Activated CD8-positive, alpha-beta memory T cell treated with anti-CD3 and anti-CD28 coated beads, Interleukin-2, amount 50 U/mL, for 4 hours (primary cell): ENCODE measurements at places on chromosomes 6 and 20.

- DNase-seq: no peak
These were observed 508.0 kb downstream of the TBC1D32 start for GRCh38 chr6:120826253-120826652.

DNA sequence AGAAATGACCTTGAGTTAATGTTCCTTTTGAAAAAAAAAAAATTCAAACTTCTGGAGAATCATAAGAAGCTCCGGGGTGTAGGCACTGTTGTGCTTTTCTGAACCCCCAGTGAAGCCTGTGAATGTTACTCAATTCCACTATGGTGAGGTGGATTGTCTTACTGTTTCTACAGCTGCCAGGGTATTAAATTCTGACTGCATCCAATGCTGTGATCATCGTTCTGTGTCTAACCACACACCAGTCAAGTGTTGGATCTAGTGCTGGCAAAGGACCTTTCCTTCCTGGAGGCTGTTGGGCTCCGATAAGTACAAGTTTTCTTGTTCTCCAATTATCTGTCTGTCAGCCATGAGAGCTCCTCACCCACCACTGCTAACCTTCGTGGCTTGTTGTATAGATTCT lies 162.0 kb upstream of the EPHA7 start:
- DNase-seq: no peak

DNA sequence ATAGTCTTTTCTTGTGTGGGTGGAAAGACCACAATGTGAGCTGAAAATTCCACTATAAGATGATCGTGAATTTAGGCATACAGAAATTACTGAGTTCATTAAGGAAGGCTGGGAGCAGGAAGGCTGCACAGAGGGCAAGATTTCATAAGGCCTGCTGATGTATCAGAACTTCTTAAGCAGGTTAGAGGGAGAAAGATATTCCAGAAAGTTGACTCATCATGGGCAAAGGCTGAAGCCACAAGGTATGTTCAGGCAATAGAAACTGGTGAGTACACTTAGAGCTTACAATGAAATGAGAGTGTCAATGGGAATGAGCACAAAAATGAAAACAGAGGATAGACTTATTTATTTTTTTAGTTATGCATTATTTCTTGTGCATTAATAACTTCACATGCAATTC lies 618.6 kb downstream of the CBLN4 start:
- no peak for DNase-seq

- DNase-seq: no peak
These were observed 49.0 kb downstream of the TMEM170B start for GRCh38 chr6:11586536-11586935.

- DNase-seq: no peak
These were observed 82.7 kb downstream of the MDN1 start for GRCh38 chr6:89736893-89737292.

- DNase-seq: no peak
These were observed 516.7 kb downstream of the HDGFL1 start for GRCh38 chr6:23086100-23086499.

GRCh38 chr6:82086944-82087343 lies 160.6 kb downstream of the IBTK start:
- DNase-seq: no peak

DNA sequence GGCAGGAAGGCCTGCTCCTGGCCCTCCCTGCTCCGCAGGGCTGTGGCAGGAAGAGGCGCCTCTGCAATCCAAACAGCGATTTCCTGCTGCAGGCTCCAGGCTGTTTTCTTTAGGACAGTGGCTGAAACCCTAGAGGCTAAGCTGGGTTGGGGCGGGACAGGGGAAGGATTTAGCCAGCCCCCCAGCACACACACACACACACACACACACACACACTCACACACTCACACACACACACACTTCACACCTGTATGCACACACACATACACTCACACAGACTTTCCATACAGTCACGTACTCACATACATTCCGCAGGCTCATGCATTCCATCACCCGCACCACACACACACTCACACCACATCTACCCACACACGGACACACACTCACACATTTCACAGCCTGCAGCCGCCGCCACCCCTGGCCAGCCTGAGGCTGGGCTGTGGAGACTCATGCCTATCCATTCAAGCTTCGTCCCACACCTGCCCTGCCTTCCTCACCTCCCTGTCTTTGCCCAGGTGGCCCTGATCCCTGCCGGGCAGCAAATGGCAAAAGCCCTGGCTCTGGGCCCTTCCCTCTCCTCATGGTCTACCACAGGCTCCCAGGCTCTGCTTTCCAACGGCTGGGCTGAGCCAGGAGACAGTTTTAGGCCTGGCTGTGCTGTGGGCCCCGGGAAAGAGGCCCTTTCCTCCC lies 17.9 kb downstream of the MDFI start:
- DNase-seq: no peak

DNA sequence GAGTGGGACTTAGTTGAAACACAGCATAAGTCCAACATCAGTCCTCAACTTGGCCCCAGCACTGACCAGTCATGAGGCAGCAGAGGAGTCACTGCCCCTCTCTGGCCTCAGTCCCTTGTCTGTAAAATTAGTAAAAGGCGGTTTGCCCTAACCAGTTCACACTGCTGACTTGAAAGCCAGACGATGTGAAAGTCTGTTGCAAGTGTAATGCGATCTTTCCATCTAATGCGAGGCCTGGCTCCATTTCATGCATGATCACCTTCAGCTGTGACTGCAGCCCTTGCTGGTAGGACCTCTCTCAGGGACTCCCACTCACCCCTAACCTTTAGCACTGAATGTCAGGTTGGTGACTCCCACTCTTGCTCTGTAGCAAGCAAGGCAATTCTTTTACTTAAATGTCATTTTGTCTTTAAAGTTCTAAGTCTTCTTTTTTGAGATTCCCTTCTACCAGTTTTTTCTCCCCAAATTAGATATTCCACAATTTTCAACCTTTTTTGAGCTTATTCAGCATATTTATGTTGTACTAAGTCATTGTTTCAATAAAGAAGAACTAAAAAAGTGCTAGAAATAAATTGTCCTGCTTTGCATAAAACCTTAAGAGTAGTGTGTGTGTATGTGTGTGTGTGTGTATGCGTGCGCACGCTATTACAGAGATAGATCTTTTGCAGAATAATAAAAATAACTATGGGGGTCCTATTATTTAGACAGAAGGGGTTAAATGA lies 245.5 kb downstream of the PACRG start:
- no peak for DNase-seq

- DNase-seq: no peak
These were observed 71.5 kb downstream of the SHLD1 start for GRCh38 chr20:5821627-5822215.

- no peak for DNase-seq
These were observed 2.1 kb downstream of the FKBP1C start for GRCh38 chr6:63213325-63213724.

DNA sequence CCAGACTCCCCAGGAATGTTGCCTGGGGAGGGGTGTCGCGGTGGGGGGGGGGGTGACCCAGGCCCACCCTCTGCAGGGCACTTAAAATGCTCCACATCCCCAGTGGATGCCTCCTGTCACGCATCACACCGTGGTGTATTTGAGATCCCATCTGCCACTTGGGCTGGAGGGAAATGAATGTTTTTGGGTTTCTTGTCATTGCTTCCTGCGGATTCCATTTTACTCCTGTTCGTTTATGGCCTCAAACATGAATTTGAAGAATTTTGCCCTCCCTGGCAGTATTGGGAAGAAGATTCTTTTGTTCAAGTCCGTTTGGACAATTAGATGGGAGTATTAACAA lies 544 bp upstream of the KHDC1 start:
- no peak for DNase-seq

GRCh38 chr6:53879608-53880007 lies 84.8 kb downstream of the LRRC1 start:
- no peak for DNase-seq

DNA sequence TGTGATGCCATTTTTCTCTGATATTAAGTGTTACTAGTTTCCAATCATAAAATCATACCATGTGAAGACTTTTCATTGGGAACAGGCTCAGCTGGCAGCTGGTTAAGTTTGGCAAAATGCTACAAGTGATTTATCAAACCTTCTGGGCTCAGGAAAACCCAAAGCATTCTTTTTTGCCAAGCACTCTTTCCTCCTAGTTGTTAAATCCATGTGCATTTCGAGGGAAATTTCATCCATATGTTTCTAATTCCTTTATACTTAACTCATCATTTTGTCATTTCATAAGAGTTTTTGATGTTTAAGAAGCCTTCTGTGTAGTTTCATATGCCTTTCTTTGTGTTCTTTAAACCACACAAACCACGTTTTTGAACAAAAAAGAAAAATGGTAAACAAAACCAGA lies 217.6 kb upstream of the PDE10A start:
- DNase-seq: no peak

- DNase-seq: no peak
These were observed 16.4 kb downstream of the FAXC start for GRCh38 chr6:99333068-99333467.

DNA sequence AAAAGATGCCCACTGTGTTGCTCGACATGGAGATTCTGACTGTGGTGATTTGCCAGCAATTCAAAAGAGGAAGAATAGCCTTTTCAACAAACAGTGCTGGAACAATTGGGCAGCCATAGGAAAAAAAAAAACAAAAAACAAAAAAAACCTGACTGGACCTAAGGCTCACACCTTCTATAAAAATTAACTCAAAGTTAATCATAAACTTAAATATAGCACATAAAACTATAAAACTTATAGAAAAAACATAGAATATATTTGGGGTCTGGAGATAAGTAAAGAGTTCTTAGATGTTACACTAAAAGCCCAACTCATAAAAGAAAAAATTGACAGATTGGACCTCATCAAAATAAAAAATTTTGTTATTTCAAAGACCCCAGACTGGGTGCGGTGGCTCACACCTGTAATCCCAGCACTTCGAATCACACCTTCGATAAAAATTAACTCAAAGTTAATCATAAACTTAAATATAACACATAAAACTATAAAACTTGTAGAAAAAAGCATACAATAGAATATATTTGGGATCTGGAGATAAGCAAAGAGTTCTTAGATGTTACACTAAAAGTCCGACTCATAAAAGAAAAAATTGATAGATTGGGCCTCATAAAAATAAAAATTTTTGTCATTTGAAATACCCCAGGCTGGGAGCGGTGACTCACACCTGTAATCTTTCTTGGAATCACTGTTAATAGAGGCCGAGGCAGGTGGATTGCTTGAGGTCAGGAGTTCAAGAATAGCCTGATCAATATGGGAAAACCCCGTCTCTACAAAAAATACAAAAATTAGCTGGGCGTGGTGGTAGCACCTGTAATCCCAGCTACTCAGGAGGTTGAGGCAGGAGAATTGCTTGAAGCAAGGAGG lies 115.6 kb upstream of the FAM83B start:
- DNase-seq: no peak

DNA sequence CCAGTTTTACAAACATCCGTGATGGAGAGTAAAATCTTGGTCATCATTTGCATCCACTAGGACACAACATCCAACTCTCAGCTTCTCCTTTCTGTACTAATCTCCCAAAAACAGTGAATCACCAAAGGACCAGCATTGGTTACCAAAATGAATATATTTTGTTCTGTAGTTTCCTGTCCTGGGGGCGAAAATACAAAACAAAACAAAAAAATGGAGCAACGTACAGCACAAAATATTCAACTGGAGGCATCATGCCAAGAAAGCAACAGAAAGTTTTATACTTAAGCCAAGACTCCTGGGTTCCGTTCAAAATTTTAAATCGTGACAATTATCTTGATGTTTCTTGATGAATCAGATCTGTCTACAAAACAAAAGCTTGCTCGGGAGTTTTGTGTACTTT lies 126.6 kb upstream of the CCDC28A start:
- no peak for DNase-seq

- no peak for DNase-seq
These were observed 3.4 kb downstream of the TRIM10 start for GRCh38 chr6:30157581-30157980.

GRCh38 chr6:3899061-3899460 lies 49.9 kb downstream of the FAM50B start:
- no peak for DNase-seq

- no peak for DNase-seq
These were observed 31.3 kb downstream of the RARS2 start for GRCh38 chr6:87558446-87558845.

- no peak for DNase-seq
These were observed 28.3 kb upstream of the TLDC2 start for GRCh38 chr20:36847710-36848040.

DNA sequence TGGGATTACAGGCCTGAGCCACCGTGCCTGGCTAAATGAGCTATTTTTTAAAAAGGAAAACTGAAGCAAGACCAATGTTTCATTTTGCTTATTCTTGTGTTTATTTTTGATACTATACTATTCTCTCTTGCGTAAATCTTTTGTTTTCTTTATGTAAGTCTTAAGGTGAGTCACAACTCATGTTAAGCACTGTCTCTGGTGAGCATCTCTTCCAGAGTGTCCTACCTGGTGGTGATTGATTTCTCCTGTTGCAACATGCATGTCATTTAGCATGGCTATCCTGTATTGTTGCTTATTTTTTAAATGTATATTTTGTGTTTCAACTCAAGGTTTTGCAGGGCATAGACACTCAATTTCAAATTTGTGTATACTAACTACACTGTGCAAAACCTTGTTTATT lies 336.0 kb downstream of the RFPL4B start:
- no peak for DNase-seq

- DNase-seq: no peak
These were observed 65.2 kb downstream of the STX11 start for GRCh38 chr6:144215402-144215931.

DNA sequence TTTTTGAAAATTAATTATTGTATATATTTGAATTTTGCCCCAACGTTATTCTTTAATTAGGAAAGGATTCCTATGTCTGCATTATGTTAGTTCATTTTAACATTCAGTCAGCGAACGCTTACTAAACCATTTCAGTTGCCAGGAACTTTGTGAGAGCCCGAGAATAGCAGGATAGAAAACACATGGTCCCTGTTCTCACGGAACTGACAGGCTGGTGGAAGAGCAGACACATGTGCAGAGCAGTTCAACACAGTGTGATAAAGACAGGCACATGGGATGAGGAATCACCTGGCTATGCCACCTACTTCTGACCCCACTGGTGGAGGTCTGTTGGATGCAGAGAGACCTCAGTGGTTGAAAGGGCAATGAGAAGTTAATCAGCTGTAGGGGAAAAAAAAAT lies 367.2 kb downstream of the EPM2A start:
- no peak for DNase-seq

DNA sequence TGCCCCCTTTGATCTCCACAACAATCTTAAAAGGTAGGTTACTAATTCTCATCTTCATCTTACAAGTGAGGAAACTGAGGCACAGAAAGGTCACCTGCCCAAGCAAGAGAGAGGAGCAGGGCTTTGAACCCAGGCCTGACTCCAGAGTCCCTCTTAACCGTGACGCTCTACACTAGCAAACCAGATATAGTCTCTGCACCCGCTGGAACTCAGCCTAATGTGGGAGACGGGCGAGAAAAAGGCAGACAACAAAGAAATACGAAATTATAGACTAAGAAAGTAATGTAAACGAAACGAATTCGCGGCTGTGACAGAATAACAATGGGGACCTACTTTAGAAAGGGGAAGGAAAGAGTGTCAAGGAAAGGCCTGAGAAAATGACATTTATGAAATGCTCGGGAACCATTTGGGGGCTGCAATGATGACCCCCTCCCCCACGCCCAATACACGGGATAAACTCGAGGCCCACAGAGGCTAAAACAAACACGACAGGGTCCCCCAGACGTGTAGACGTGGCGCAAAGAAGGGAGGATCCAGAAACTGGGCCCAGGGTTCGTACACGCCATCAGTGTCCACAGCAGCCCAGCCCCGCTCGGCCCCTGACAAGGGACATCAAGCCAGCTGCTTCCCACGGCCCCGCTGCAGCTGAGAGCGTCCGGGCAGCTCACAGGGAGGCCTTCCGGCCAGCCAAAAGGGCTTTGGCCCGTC lies 637 bp downstream of the TRPC4AP start:
- DNase-seq: peak; percentile 22

- no peak for DNase-seq
These were observed 109.1 kb downstream of the TFAP2B start for GRCh38 chr6:50927800-50928199.

- DNase-seq: no peak
These were observed 119.1 kb downstream of the CHD6 start for GRCh38 chr20:41499064-41499463.
